ENCODE measurements at places on chromosomes 2 and 18. TPM values are rescaled to one million over a fixed set of nuclear protein-coding genes. Genes with fewer than 3 reads are reported as not detected.

GRCh38 chr2:236049981-236050380 is 118.2 kb downstream of the GBX2 start:
- no peak for DNase-seq

DNA sequence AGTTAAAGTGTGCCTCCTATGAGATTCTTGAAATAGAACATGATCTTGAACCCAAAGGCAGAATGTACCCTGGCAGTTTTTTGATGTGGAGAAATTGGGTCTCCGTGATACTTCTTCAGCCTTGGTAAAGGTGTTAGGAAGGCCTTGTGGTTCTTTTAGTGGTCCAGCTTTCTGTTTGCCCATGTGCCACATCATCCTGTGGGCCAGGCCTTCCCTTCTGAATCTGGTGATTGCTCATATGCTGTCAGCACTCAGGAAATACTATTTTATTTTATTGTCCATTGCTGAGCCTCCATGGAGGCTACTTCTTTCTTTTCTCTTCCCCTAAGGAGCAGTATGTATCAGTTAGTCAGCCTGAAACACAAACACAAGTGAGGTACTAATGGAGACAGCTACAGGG is 52.9 kb downstream of the CCDC141 start:
- DNase-seq = no peak

DNA sequence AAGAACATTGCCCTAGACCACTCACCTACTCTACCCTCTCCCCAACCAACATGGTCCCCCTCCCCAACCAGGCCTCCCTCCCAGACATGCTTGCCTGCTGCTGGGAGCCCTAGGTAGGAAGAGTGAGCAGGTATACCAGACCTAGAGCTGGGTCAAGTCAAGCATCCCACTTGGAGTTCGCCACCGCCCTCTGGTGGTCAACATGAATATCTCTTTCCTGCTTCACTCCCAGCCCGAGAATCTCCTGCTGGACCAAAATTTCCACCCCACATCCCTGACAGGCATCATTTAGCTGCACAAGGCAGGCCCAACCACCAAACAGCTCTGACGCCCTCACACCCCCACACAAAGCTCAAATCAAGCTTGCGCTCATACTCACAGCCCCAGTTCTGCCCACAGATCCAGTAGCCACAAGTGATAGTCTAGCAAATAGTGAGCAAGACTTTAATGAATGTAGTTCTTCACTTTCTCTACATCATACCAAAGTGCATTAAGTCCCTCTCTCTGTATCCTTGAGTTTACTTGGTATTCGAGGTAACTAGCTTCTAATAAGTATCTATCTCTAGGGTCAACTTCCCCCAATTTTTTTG is 116.0 kb downstream of the TNS1 start:
- no peak for DNase-seq

GRCh38 chr2:172791953-172792352 is 56.3 kb downstream of the RAPGEF4 start:
- no peak for DNase-seq

DNA sequence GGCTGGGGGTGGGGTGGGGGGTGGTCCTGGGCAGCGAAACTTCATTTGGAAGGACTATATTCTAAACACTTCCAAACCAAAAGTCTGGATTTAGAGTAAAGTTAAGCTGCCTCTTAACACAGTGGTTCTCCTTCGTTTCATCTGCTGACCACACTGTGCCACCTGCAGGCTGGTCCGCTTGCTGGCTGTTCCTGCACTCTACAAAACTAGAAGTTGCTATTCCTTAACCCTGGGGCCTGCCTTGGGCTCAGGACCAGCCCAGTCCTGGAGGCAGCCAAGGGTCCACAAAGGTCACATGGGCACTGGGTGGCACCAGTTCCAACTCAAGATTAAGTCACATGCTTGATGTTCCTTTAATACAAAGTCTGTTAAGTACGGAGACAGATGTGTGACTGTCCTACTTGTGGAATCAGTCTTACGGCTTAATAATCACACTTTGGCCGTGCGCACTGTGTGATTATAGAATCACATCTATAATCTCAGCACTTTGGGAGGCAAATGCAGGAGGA is 195.4 kb downstream of the FAM210A start:
- DNase-seq = peak; percentile 47

- DNase-seq = no peak
Measured at GRCh38 chr2:167697948-167698347, 549.4 kb downstream of the STK39 start.

DNA sequence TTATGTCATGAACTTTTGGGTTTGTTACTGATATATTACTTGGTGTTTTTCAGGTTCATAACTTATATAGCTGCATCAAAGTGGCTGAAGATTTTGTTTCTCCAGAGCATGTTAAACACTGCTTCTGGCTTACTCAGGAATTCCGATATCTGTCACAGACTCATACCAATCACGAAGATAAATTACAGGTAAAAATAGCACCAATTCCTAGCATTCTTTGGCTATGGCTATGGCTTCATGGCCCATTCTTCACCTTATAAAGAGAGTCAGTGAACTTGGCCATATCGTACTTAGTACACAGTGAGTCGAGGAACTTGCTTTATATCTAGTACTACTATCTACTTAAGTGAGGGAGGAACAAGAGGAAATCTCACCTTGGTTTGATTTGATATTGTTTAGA is 49.9 kb downstream of the KDM3A start:
- DNase-seq = no peak

DNA sequence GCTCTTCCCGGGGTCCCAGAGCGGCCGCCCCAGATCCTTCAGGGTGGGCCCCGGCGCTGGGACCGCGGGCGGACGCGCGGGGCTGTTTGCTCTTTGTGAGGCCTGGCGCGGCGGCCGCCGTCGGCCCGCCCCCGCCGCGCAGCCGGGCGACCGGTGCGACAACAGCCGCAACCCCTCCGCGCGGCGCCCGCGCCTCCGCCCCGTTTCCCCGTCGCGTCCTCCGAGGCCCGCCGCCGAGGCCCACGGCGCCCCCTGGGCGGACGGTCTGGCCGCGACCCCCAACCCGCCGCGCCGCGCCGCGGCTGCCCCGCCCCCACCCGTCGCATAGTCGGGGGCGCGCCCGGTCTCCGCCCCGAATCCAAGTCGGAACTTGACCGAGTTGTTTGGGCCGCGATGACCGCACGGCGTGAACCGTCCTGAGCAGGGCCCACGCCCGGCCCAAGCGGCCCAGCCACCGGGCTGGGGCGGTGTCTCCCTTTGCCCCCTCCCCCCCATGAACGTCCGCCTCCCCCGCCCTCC is 448 bp downstream of the YPEL5 start:
- no peak for DNase-seq

DNA sequence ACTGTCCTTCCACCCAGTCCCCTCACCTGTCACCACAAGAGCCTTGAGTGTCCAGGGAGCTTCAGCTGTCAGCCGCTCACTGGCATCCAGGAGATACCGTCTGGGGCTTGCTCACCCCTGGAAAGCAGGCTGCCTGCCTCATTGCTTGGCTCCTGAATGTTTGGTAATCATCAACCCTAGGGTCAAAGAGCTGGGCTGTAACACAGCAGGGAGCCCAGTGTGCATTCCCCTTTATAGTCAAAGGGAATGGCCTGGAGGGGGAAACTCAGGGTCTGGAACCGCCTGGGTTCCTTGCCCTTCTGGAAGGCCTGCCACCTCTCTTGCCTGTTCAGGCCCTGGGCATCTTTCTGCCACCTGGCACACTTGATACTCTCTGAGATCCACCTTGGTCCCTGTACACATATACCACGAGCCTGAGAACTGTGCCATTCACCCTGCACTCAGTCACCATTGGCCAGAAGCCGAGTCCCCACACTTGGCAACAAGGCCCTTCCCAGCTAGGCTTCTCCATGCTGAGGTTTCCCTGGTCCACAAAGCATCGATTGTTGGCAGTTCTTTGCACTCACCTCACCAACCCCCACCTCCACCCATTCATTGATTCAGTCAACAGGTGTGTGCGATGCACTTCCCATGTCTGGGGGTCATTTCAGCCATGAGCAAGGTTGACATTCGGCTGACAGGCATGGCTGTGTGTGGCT is 35.0 kb downstream of the TPRKB start:
- DNase-seq = no peak

DNA sequence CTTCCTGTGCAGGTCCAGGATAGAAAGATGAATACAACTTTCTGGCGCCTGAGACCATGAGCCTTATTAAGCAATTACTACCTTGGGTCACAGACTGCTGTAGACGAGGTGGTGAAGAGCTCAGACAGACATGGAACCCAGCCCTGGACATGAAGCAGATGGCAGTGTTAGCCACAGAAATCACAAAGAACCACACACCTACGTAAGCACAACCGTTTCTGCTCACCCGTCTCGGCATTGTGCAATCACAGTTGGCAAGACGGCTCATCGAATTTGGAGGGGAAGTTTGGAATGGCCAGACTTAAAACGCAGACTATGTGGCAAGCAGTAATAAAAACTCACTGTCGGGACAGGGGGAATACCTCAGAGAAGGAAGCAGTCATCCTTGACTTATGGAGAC is 24.3 kb upstream of the ASPRV1 start:
- no peak for DNase-seq

DNA sequence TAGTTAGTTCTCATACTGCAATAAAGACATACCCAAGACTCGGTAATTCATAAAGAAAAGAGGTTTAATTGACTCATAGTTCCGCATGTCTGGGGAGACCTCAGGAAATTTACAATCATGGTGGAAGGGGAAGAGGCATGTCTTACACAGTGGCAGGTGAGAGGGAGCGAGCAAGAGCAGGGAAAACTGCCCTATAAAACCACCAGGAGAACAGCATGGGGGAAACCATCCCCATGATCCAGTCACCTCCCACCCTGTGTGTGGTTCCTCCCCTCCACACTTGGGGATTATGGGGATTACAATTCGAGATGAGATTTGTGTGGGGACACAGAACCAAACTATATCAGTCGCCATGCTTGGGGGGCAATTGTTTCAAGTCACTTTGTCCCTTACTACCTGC is 1.1 kb upstream of the SSB start:
- no peak for DNase-seq

DNA sequence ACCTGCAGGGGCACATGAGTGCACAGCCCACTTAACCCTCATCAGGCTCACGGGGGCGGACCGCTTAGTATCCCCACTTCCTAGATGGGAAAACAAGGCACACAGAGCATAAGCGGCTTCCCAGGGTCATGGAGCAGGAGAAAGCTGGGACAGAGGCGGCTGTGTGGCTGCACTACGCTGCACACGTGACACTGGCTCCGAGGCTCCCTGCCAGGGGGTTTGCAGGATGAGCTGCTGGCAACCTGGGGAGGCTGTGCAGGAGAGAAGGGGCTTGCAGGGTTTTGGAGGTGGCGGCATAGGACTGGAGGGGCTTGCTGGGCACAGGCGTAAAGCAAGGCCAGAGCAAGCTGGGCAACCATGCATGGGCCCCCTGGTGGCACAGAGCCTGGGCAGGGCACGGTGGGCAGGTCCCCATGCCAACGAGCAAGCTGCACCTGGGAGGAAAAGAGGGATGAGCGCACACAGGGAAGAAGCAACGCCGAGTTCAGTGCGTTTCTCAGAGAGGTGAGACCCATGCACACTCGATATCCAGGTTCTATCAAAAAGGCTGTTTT is 268.6 kb downstream of the HDAC4 start:
- DNase-seq = no peak

- DNase-seq = no peak
Measured at GRCh38 chr2:234074751-234075517, 24.4 kb downstream of the SPP2 start.

DNA sequence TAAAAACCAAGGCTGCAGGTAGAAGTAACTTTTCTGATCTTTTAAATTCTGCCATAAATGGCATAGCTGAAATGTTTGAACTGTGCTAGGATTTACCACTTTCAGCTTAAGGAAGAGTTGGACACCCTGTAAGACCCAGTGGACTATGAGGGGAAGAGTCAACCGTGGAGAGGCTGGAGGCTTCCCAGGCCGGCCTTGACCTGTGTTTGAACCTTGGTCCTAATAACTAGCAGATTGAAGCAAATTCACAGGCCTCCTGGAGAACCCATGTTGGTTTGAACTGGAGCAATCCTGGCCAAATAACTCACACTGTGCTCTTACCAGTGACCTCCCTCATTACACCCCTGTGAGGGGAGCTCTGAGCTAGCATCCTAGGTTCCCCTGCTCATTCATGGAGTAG is 87.2 kb upstream of the ALPP start:
- DNase-seq = no peak

The PRR30 gene
- total RNA-seq = not detected

The PXDN gene
- total RNA-seq = 307 TPM

The SCG2 gene
- not detected for total RNA-seq

The TMEM247 gene
- total RNA-seq = not detected

The CCDC85A gene
- 16.2 TPM for total RNA-seq

The C2orf68 gene
- total RNA-seq = 20.6 TPM
